Amniotic stem cell (primary cell): ENCODE measurements at places on chromosomes 5 and 9.
A peak's percentile ranks its signal among the peaks of the same experiment; 100 is the strongest.

DNA sequence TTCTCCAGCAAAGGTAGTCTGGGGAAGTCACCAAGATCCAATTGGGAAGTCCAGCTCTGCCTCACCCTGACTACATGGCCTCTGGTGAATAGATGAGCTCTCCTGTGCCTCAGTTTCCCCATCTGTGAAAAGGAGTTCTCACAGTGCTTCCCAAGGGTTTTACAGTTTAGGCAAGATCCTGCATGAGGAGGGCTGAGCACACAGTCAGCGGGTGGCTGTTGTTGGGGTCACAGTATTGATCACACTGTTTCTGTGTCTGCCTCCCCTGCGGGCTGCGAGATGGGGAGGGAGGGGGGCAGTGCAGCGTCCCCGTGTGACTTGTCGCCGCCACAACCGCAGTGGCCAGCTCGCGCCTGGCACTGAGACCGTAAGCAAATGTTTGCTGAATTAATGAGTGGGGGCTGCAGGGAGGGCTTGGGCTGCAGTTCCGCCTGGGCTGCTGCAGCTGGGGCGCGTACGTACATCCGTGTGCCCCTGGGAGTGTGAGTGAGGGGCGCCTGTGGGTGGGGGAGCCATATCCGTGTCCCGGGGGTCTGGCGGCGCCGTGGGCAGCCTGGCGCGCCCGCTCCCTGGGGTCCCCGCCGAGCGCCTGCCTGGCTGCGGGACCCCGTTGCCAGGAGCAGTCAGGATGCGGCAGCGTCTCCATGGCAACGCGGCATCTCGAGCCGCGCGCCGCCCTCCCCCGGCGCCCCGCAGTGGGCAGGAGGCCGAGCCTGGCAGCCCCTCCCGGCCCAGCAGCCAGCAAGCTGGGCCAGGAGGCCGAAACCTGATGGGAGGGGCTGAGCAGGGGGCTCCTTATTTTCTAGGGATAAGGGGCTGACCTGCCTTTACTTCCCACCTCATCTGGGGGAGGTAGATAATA, 31.4 kb upstream of the PSD2 start:
- no peak for DNase-seq

GRCh38 chr9:88953381-88954029, 37.8 kb upstream of the S1PR3 start:
- DNase-seq = peak; percentile 11

DNA sequence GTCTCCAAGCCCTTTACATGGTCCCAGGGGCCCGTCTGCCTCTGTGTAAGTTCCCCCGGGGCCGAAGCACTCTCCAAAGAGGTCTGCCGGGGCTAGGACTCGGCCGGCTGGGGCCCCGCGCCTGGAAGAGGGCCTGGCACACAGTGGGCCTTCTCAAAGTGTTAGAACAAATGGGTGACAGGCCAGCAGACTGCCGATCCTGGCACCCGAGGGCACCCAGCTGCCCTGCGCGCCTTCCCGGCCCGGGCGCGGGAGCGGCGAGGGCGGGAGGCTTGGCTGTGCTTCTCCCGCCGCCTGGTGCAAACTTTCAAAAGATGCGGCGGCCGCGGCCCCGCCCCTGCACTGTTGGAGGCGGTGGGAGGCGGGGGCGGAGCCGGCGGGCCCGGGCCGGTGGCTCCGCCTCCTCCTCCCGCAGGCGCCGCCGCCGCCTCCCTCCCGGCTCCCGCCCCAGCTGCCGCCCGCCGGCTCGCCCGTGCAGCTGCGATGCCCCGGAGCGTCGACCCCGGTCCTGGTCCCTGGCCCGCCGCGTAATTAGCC, at the start of gene NEURL1B:
TSS of gene NEURL1B (plus strand) at position 442 of the 537 bp plus-strand sequence. CDS start 144 bp downstream, outside the sequence.
- DNase-seq = peak; percentile 19

GRCh38 chr9:89405826-89406225, 87.5 kb downstream of the SECISBP2 start:
- DNase-seq = no peak

GRCh38 chr5:180160789-180161188, 48.2 kb downstream of the RASGEF1C start:
- DNase-seq = no peak

DNA sequence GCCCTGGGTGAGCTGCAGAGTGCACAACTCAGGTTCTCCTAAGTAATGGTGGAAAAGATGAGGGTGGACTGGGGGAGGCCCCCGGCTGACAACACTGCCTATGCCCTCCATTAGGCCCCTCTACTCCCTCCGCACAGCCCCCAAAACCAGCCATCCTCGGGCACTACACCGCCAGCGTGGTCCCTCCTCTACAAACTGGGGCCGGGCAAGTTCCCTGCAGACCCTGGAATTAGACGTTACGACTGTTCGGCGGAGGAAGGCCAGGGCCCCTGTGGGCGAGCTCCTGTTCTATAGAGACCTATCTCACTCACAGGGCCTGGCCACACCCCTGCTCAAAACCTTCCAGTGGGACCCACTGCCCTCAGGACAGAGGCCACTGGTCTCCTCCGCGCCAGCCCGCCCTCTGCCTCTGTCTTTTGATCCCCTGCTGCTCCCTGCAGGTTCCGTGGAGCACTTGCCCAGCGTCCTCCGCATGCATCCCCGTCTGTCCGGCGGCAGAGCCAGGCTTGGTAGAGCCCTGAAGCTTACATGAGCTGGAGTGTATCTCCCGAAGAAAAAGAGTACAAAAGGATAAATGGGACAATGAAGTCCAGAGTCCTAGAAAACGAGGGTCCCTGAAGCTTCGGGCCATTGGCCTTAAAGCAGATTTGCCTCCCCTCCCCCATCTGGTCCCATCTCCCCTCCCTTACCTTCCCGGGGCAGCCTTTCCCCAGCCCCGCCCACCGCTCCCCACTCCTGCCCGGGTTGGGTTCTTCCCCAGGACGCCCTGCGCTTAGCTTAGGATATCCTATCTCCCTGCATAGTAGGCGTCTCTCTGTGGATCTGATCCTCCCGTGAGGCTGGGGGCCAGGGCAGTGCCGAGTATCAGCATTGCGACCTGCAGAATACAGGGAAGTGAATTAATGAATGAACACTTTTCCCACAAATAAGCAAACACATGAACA, 71.3 kb downstream of the HRH2 start:
- no peak for DNase-seq

DNA sequence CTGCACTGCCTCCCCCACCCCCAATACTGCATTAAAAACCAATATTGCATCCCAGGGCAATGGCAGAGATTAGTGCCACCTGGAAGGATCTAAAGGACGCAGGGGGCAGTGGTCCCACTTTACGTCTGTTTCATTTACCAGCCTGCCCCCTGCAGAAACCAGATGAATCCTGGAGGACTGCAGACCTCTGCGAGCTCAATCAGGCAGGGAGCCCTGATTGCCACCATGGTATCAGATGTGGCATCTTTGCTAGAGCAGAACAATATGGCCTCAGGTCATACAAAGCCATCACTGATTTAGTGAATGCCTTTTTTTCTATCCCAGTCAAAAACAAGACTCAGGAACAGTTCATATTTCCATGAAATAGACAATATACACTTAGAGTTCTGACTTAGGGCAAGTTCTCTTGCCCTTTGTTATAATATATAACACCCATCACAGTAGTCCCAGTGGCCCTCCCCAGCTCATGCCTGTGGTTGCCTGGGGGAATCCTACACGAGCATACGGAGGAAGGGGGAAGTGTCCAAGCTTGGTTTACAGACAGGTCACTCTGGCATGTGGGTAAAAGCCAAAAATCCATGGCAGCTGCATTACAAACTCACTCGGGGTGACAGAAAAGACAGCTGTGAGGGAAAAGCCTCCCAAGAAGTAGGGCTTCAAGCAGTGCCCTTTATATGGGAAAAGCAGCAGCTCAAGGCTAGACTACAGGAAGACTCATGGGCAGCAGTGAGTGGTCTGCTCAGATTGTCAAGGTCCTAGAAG, 85.1 kb downstream of the MED27 start:
- DNase-seq = no peak
